Hematopoietic multipotent progenitor cell treated with erythropoietin and hydrocortisone succinate and interleukin-3 and kit ligand, for 6 days (in vitro differentiated cells): ENCODE measurements at places on chromosomes 4 and X.
A peak's percentile ranks its signal among the peaks of the same experiment; 100 is the strongest.

DNA sequence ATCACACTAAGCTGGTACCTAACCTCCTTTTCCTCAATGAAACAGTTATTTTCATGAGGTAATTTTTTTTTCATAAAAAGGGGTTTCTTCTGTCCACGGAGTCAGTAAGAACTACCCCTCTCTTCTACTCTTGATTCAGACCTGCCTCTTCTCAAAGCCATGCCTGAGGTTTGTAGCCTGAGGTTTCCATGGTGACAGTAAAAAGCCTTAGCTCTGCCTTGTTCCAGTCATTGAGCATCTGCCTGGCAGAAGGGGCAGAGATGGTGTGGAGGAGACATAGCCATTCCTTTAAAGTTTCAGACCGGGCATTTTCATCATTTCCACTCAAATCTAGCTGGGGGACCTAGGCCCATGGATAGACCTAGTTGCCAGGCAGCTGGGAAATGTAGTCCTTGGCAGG, 135.5 kb downstream of the REPS2 start:
- DNase-seq: no peak

DNA sequence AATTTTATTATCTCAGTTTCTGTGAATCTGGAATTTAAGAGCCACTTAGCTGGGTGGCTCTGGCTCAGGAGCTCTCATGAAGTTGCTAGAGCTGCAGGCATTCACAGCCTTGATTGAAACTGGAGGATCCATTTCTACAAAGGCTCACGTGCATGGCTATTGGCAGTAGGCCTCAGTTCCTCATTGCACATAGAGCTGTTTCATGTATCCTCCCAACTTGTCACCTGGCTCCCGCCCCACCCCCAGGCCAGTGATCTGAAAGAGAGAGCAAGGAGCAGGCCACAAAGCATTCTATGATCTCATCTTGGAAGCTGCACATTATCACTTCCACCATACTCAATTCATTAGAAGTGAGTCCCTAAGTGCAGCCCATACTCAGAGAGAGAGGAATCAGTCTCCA, 18.5 kb upstream of the AP1AR start:
- no peak for DNase-seq

DNA sequence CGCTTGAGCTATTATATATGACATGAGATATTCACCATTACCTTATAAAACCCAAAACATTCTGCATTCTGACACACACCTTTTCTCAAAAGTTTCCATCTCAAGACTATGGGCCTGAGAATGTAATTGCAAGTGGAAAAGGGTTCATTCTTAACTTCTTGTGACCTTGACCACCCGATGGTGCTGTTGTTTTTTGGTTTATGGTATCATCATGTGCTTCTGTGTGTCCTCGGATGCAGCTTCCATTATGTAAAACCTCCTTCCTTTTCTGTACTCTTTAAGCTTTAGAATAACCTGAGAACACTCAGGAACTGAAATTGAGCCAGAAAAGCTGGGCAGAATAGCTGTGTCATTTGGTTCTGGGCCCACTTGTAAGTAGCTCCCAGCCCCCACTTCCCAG, 16.2 kb upstream of the PUDP start:
- no peak for DNase-seq

DNA sequence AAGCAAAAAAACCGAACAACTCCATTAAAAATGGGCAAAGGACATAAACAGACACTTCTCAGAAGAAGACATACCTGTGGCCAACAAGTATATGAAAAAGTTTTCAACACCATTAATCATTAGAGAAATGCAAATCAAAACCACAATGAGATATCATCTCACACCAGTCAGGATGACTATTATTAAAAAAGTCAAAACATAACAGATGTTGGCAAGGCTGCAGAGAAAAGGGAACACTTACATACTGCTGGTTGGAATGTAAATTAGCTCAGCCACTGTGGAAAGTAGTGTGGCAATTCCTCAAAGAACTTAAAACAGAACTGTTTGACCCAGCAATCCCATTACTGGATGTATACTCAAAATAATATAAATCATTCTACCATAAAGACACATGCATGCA, 436.3 kb downstream of the KLHL13 start:
- no peak for DNase-seq

DNA sequence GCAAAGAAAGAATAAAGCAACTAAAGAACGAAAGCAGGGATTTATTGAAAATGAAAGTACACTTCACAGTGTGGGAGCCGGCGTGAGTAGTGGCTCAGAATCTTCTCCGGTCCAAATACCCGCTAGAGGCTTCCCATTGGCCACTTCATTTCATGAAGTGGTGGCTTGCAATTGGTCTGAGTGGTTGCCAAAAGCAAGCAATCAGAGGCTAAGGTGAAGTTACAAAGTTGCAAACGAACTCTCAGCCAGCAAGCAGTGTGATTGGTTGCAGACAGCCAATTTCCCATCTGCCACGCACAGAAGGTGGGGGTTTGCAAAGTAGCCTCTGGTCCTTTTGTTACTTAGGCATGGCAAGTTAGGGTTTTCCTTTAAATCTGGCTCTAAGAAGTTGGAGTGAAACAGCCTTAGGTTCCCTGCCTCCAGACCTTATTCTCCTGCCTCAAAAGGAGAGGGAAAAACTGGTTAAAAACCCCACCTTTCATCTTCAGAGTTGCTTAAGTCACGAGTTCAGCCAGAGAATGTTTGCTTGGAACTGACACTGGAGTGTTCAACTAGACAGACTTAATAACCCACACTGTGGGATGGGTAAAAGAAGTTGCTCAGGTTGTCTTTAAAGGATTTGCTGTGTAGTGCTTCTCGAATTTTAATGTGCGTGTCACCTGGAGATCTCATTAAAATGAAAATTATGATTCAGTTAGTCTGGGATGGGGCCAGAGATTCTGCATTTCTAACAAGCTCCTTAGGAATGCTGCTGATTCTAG, 6.9 kb upstream of the CLOCK start:
- DNase-seq: no peak

GRCh38 chr4:101987623-101988243, 197.2 kb downstream of the BANK1 start:
- no peak for DNase-seq

DNA sequence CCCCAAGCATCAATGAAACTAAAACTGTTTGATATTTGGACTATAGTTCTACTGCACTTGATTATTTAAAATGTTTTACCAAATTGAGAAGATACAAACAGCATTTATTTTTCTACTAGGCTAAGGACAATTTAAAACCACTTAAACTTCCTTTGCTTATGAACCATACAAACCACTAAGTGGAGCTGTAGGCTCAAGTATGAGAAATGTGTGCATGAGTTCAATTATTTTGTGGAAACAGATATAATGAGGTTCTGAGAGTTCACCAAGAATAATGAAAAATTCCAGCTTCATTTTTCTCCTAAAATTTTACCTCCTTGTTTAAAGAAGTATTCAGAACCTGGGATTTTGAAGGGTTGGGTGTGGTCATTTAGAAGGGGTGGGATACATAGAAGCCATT, 63.1 kb downstream of the SERPINA7 start:
- no peak for DNase-seq

GRCh38 chr4:149293046-149293649, 522.5 kb downstream of the IQCM start:
- DNase-seq: no peak

GRCh38 chr4:3740256-3740655, 25.9 kb upstream of the ADRA2C start:
- no peak for DNase-seq

DNA sequence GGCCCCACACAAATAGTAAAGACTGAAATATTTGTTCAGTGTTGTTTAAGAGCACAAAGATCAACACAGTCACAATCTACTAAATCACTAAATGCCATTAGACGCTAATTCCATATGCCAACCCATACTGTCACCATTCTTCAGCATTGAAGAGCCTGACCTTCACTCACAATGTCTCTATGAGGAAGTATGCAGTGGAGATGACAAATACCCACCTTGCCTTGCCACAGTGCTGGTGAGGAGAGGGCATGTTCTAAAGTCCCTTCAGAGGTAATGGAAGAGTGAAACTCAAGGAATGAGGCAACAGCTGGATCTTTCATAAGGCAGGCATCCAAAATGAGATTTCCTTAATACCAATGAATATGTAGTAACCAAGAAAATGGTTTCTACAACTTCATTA, 50.4 kb downstream of the FRMD7 start:
- no peak for DNase-seq

- no peak for DNase-seq
Observed at GRCh38 chr4:179927473-179927872, 2315.7 kb upstream of the TENM3 start.

- no peak for DNase-seq
Observed at GRCh38 chr4:153936121-153936520, 147.2 kb upstream of the SFRP2 start.

- no peak for DNase-seq
Observed at GRCh38 chr4:4641661-4642495, 100.0 kb upstream of the STX18 start.

GRCh38 chr4:73664470-73664869, 44.2 kb upstream of the RASSF6 start:
- no peak for DNase-seq

DNA sequence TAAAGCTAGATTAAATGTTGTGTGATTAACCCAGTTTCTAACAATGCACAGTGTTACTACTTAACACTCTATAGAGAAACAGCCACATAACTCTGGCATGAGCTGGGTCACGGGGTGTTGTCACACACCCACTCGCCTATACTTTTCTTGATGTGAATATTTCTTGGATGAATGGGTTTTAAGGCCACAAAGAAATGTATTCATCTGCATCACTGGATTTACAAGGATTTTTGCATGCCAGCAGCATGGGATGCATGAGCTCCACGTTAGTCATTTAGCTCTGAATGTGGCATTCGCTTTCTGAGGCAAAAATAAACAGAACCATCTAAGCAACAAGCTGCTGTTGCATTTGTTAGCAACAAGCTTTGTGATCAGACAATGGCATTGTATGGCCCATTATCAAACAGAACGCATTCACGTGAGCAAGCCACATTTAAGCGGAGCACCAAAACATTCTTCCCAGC, 89.7 kb downstream of the LRP2BP start:
- no peak for DNase-seq

DNA sequence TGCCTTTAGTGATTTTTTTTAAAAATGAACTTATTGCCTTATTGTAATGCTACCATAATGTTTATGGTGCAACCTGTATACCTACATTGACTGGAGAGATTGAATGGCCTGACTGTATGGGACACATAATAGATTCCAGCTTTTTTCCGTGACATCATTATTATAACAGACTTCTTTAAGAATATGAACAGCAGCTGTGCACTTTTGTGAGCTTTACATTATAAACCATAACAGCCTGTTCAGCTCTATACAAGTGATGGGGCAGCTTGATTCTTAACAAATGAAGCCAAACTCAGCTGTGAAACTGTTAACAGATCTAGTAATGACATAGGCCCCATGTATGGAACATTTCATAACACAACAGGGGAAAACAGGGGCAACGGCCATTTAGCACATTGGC, 187.0 kb downstream of the BMPR1B start:
- no peak for DNase-seq

- no peak for DNase-seq
Observed at GRCh38 chr4:155085843-155086530, 122.4 kb upstream of the NPY2R start.

DNA sequence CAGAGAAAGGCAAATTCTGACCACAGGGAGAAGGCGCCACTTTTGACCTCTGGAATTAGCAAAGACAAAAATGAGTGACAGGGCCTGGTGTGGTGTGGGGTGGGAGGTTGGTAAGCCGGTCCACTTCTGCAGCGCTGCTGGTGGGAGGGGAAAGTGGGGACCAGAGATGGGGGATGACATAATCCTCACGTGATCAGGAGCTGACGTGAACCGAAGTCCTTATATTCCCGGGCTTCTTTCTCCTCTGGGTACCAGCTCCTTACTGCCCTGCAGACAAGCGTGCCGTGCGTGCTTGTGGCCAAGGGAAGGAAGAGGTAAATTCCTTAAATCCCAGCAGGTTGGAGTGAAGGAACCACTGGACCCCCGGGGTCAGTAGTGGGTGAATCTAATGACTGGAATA, at the start of gene TCEAL7:
Gene TCEAL7 (plus strand): TSS at position 249 of the 400 bp plus-strand sequence. CDS start 1,165 bp downstream, outside the sequence.
- no peak for DNase-seq

DNA sequence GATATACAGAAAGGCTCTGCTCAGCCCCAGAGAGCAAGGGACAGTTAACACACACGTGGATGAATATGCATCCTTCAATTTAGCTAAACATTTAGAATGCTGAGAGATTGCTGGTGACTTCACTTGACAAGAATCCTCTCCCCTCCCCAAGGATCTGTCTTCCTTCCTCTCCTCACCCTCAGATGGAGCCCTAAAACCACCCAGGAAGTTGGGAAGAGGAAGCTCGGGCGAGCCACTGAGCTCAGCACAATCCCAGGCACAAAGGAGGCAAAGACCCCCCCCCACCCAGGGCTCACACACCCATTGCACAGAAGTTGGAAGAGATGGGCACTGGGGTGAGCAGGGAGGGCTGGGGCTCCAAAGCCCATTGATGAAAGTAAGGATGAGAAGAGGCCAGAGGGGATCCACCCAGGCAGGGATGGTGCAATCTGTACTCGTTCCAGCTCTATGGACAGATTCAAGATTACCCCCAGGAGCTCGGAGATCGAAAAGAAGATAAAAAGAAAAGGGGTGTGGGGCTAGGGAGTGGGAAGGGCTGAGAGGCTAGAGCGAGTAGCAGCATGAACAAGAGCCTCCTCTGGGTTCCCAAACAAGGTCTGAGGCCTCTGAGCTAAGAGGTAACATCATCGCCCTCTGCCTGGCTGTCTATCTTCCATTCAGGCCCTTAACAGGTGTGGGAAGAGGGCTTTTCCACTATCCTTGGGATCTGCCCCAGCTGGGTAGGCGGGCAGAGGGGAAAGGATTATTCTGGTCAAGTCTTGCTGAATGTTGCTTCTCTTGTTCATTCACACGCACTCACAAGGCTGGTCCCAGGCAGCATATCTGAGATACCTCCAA, 1.2 kb downstream of the TFE3 start:
- DNase-seq: peak; percentile 24

DNA sequence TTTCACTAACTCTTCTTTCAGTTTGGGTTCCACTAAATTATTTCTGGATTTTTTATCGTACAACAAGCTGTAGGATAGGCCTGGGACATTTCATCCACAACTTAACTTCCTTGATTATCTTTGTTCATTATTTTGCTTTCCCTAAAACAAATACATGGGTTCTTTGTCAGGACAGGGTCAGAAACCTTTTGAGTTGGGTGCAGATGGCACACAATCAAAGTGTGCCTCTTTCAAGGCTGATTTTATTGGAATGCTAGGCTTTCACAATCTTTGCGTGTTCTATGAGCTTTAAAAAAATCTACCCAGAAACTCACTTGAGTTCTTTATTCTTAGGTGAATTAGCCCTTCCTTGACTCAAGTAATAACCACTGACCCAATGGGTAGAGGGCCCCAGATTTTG, 348.4 kb downstream of the FAM47B start:
- DNase-seq: no peak

- DNase-seq: peak; percentile 58
Observed at GRCh38 chr4:139589336-139590018, 33.5 kb upstream of the SETD7 start.
